ENCODE measurements at places on chromosomes 13 and 19. TPM values are rescaled to one million over a fixed set of nuclear protein-coding genes. Genes with fewer than 3 reads are reported as not detected.

DNA sequence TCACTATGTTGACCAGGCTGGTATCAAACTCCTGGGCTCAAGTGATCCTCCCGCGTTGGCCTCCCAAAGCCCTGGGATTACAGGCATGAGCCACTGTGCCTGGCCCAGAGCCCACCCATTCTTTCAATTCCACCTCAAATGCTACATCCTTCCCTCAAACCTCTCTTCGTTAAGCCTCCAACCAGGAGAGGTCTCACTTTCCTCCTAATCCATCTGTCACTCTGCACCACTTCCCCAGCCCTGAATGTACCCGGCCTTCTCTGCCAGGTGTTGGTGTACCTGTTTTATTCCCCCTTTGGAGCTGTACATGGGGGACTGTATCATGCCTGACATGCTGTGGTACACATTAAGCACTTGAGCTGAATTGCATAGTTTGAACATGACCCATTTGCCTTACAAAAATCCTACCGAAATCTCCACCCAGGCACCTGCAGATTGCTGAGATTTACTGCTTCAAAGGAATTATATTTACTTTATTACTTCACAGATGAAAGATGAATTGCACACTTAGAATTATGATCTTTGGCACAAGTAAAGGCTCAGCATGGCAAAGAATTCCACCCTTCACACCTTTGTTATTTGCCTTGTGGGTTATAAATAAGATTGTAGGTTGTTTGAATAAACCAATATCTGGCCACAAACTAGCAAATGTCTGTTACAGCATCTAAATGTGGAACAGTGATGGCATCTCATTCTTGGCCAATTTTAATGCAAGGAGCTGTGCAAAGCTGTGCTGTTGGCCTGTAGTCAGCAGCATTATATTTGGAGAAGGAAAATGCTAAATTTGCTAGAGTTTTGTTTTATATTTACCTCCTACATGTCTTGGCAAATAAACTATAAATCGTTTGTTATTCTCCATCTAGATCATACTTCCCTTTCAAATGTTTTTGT is 15.6 kb upstream of the WASF3 start:
- DNase-seq = no peak

Gene KIR3DL1
- total RNA-seq = 0.45 TPM

Gene NEK3
- 4.2 TPM for total RNA-seq

GRCh38 chr13:106466691-106467426 is 68.6 kb downstream of the EFNB2 start:
- no peak for DNase-seq

- no peak for DNase-seq
These were observed 134.3 kb upstream of the MYO16 start for GRCh38 chr13:108494991-108495645.

DNA sequence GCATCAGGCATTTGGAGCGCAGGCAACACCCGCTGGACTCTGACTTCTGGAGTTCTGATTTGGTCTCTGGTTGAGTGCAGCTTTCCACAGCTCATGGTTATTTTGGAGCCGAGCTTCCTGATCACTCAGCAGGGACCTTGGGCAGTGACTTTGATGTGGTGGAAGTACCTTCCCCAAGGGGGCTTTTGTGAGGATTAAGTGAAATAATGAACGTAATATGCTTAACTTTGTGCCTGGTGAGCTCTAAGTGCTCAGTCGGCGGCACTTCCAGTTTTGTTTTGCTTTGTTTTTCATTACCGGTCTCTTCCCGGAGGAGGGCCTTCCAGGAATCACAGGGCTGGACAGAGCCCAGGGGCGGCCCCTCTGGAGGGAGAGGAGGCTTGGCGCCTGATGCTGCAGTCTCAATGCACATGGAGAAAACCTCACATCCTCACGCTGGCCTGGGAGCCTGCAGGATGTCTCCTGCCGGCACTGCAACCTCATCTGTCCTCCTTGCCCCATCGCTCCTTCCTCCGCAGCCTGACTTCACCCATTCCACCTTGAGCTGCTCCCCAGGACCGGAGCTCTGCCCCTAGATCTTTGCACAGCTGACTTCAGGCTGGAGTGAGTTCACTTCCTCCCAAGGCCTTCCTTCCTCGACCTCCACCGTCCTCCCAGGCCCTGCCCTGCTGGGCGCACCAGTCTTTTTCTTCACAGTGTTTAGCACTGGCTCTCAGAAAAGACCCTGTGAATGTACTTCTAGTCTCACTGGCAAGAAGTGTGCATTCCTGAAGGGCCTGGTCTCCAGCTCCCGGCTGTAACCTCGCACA is 1.5 kb downstream of the PLEKHF1 start:
- no peak for DNase-seq

Gene ZNF100
- 6.3 TPM for total RNA-seq

- DNase-seq = no peak
These were observed 80.1 kb downstream of the IPO5 start for GRCh38 chr13:98033277-98034247.

Gene CALR3
- not detected for total RNA-seq

All from T-cell (primary cell).